ENCODE measurements at places on chromosomes 4 and X. TPM values are rescaled to one million over a fixed set of nuclear protein-coding genes. Genes with fewer than 3 reads are reported as not detected.
A peak's percentile ranks its signal among the peaks of the same experiment; 100 is the strongest.

DNA sequence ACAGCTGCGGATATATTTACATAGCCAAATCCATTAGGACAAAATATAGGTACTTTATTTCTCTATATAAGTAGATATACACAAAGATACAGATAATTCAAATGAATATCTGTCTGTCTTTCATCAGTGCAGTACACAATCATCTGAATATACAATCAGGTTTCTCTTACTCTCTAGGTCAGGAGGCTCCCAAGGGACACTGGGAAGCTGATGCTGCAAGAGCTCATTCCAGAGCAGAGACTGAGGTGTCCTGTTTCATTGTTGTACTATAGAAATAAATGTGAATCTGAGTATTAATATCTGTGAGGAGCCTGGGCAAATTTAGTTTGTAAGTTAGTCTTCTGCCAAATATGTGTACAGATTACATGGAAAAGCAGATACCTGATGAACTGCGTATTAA, 4.2 kb downstream of the TLL1 start:
- no peak for DNase-seq

GRCh38 chr4:55458164-55458563, 62.4 kb downstream of the TMEM165 start:
- DNase-seq: no peak

DNA sequence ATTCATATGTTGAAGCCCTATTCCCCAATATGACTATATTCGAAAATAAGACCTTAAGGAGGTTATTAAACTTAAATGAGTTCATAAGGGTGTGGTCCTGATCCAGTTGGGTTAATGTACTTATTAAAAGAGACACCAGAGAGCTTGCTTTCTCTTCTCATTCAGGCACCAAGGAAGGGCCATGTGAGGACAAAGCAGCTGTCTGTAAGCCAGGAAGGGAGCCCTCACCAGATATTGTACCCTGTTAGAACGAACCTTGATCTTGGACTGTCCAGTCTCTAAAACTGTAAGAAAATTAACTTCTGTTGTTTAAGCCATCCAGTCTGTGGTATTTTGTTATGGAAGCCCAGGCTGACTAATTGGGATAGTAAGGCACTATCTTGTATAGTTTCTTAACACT, 9.1 kb upstream of the YTHDC1 start:
- no peak for DNase-seq

GRCh38 chr4:45036677-45037076, 310.3 kb upstream of the GNPDA2 start:
- DNase-seq: no peak

- DNase-seq: no peak
Measured at GRCh38 chr4:47368211-47368610, 95.3 kb downstream of the COMMD8 start.

DNA sequence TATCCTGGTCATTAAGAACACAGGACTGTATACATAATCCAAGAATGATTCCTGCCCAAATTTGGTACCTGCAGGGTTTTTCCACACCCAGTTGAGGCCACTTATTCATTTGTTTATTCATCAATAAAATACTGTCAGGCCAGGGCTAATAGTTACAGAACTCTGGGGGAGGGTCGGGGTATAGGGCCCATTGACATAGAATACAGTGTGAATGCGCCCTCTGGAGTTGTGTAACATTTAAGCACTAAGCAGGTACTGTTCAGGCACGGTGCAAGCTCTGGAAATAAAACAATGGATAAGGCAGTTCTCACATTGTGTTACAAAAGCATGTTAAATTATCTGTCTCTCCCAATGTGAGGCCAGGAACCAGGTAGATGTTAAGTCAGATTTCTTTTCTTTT, 30.8 kb upstream of the LRBA start:
- no peak for DNase-seq

DNA sequence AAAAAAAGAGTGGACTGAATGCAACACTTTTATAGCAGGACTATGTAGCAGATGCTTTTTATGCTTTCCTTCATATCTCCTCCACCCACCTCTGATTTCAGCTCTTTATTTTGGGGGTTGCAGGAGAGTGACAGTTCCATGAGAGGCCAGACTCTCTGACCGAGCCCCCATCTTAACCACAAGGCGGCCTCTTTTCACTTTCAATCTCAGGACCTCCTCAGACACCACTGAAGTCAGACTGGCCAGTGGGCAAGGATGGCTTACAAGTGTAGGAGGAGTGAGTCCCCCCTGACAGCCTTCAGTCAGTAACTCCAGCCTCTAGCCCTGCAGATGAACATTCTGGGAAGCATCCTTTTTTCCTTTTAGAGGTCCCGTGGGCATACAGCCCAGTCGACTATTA, 140.8 kb downstream of the FRAS1 start:
- no peak for DNase-seq

GRCh38 chr4:98828801-98829200, 100.1 kb downstream of the EIF4E start:
- no peak for DNase-seq

DNA sequence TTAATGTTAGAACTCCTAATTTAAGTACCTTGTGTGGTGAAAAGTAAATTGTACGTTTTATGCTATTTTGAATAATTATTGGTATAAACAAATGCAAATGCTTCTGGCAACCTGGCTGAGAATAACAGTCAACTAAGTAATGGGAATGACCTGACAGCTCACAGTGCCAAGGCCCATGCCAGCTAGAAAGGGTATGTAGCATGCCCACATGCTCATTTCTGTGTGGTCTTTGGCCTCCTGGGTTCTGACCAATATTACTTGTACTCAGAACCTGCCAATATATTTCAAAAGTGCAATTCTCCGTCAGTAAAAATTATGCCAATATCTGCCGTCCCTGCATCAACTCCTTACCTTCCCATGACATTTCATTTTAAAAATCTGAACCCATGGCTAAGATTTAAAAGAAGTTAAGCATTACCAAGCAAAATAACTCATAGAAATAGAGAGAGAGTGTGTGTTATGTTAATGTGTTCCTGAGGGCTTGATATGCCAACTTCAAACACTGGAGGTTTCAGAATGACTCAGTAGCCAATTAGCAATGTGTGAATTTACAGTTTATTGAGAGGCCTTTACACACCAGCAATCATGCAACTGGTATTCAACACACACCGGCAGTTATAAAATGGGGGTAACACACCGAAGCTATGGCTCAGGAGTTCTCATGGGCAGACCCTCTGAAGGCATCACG, 820.8 kb downstream of the FSTL5 start:
- DNase-seq: no peak

- no peak for DNase-seq
Measured at GRCh38 chr4:77174426-77174825, 17.4 kb downstream of the CCNG2 start.

DNA sequence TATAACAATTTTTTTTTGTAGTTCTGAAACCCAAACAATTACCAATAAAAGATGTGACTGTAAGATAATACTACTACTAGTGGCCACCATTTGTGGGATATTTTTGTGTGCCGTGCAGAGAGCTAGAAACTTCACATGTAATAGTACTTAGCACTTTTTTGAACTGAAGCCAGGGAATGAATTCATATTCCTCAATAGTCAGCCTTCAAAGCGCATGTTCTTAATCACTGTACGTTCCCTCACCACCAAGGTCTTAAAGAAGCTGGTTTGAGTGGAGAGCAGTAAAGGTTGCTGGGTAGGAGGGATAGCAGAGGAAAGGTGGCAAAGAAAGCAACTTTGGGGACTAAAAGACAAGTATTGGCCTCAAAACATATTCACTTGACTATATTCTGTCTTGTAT, 9.6 kb upstream of the RUFY3 start:
- DNase-seq: no peak

DNA sequence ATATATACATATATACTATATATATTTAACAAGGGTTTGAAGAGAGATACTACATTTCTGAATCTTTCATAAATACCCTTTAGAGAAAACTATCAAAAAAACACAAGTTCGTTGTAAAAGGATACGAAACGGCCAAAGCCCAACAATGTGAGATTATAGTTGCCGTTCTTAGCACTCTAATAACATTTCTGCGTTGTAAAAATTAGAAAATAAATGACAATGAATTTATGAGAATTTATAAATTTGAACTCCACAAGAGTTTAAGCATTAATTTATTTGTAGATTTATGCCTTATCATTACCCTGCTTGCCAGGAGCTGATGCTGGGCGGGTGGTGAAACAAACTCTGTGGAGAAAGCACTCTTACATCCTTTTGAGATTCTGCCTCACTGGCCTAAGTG, 1.1 kb downstream of the WDR17 start:
- DNase-seq: no peak

DNA sequence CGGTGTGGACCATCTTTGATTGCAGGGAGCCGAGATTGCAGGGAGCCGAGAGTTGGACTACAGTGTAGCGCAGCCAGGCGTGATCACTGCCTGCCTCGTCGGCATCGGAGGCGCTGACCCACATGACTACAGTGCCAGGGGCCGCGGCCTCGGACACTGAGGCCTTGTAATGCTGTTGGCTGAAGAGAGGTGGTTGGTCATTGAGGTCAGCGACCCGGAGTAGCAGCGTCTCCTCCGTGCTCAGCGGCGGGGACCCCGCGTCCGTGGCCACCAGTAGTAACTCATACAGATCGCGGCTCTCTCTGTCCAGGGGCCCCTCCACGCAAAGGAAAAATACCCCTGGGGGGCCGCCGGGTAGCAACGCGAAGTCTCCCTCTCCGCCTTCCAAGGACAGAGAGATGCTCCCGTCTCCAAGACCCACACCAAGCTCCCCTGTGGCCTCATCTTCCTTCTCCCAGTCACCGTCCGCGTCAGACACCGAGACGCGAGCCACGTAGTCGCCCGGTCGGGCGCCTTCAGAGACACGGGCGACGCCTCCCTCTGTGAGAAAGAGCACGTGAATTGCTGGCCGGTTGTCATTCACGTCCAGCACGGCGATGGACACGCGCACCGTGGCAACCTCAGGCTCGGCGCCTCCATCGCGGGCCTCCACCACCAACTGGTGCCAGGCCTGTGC, 1.9 kb downstream of the DCHS2 start:
- DNase-seq: no peak

- no peak for DNase-seq
Measured at GRCh38 chr4:158280856-158281255, 70.6 kb downstream of the TMEM144 start.

- DNase-seq: peak; percentile 81
Measured at GRCh38 chr4:133150486-133151340, 1.6 kb downstream of the PCDH10 start.

GRCh38 chr4:113383111-113383785, 333.8 kb downstream of the ANK2 start:
- DNase-seq: no peak

DNA sequence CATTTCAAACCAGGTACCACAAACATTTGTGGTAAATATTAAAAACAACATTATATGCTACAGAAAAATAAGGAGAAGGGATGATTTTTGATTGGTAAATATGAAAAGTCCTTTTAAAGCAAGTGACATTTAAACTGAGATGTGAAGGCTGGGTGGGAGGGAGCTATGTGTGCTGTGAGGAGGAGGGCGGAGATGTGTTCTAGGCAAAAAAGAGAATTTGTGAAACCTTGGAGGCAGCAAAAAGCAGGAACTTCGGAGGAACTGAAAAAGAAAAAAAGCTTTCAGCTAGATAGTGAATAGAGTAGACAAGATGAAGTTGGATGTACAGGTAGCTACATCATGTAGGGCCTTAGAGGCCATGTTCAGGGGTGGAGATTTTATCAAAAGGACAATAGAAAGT, 10.1 kb upstream of the ARAP2 start:
- no peak for DNase-seq

DNA sequence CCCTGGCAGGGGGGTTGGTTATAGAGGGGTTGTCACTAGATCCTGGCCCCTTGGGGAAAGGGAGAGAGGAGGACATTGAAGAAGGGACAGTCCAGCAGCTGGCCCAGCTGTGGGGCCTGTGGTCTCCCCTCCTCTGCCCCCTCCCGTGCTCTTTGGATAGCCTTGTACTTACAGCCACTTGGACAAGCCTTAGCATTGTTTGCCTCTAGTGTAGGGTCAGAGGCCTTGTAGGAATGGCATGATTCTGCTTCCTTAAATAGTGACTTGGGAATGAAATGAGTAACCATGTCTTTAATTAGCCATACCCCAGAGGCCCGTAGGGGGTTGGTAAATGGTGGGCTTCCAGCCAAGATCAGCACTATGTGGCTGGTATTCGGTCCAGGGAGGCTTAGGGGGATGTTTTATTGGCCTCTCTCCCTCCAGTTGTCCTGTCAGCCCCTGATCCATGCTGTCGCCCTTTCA, 230.6 kb downstream of the PTTG2 start:
- DNase-seq: no peak

DNA sequence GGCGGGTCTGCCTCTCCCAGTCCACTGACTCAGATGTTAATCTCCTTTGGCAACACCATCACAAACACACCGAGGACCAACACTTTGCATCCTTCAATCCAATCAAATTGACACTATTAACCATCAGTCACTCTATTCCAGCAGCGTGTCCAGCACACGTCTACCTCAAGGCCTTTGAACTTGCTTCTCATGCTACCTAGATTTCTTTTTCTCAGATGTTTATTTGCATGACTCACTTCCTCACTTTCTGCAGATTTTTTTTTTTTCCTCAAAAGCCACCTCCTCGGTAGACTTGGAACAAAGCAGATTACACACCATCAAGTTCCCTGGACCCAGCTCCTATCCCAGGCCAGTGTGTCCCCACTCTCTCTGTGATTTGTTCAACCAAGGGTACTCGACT, 49.5 kb downstream of the SUPT20HL2 start:
- no peak for DNase-seq

GRCh38 chr4:189202182-189202868, 738.3 kb upstream of the FRG1 start:
- DNase-seq: peak; percentile 90

DNA sequence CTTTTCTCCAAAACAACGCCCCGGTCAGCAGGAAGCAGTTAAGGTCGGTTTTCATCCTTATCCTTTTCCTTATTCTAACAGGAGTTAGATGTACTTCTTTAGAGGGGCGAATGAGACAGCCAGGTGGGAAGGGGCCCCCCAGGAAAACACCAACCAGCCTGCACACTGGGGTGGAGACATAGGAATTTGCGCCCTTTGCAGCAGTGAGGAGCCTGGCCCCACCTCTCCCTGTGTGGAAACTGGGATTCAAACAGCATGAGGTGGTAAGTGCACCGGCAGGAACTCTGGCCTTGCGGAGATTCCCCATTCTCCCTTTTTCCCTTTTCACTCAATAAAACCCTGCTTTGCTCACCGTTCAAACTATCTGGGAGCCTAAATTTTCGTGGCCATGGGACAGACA, 8.0 kb upstream of the FAM47C start:
- DNase-seq: no peak

DNA sequence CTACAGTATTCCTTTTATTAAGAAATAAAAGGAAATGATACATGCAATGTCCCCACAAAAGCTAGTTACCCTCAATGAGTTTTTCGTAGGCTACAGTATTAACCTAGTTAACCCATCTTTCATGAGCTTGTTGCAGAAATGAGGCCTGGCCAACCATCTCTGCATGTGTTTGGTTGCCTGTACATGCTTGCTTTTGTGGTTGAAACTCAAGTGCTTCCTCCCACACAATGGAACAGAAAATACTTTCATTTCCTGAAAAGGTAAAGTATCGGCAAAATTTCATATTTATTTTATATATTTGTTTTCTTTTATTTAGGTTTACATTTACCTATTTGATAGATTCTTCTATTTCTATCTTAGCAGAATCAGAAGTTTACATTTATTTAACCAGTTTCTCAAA, 214.6 kb upstream of the FAM241A start:
- no peak for DNase-seq

The TAF7L gene
- not detected for total RNA-seq

The PLS3 gene
- 182 TPM for total RNA-seq

All from upper lobe of left lung (tissue), 6 donors.